ENCODE measurements at places on chromosomes 11 and 22. TPM values are rescaled to one million over a fixed set of nuclear protein-coding genes. Genes with fewer than 3 reads are reported as not detected.

DNA sequence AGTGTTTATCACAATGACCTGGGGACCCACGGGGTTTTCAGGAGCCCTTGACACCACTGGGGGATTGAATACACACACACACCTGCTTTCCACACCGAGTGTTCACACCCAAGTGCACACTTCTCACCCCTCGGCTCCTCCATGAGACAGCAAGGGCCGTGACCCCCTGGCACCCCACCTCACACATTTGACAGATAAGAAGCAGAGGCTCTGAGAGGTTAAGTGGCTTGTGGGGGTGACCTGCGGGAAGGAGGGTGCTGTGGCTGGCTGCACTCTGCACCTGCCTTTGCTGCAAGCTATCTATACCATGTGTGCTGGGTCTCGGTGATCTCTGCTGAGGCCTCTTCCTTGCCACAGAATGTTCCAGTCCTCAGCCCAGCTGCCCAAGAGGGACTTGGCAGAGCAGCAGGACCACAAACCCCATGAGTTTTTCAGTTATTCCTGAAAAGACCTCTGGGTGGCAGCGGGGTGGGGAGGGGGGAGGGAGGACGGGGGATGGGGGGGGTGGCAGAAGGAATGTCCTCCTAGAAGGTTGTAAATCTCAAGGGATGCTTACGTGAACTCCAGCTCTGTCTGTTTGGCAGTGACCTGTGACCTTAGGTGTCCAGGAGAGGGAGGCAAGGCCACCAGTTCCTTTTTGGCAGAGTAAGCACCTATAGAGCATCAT lies 47.9 kb upstream of the RFPL3 start:
- DNase-seq, result no peak
- H3K27me3 ChIP-seq, result no peaks in the 10 kb centered on the region
- H3K4me1 ChIP-seq, result no peaks in the 10 kb centered on the region
- no peaks in the 10 kb centered on the region for H3K36me3 ChIP-seq
- no peak overlapping the region for H3K4me3 ChIP-seq
- no peak overlapping the region for H3K27ac ChIP-seq

Gene NLRP6
- not detected for total RNA-seq

GRCh38 chr11:112810951-112811350 lies 150.3 kb upstream of the NCAM1 start:
- H3K36me3 ChIP-seq, result no peaks in the 10 kb centered on the region
- peaks cover 3% of the 10 kb centered on the region for H3K4me1 ChIP-seq
- no peak overlapping the region for H3K27ac ChIP-seq
- no peak for DNase-seq

Gene SYT7
- 1.8 TPM for total RNA-seq

- H3K36me3 ChIP-seq, result no peaks in the 10 kb centered on the region
- H3K27me3 ChIP-seq, result no peaks in the 10 kb centered on the region
- DNase-seq, result no peak
- H3K4me1 ChIP-seq, result no peaks in the 10 kb centered on the region
- H3K4me3 ChIP-seq, result no peak overlapping the region
- no peak overlapping the region for H3K27ac ChIP-seq
Measured at GRCh38 chr22:26610072-26610958, 7.5 kb downstream of the CRYBB1 start.

GRCh38 chr11:33694346-33695050 lies 6.1 kb downstream of the C11orf91 start:
- no peaks in the 10 kb centered on the region for H3K27me3 ChIP-seq
- no peak overlapping the region for H3K4me3 ChIP-seq

DNA sequence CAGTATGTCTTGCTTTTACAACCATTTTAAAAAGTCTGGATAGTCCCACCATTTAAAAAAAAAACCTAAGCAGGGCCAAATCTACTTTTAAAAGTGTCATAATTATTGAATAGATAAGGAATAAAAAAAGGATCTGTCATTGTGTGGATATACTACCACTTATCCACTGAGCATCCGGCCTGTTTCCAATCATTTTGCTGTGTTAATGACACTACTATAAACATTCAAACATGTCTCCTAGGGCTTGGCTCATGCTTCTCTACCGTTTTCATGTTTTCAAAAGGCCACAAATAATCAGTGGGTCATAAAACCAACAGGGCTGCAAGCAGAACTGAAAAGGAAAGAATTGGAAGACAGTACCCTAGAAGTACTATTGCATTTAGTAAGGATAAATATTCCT lies 12.5 kb upstream of the C22orf39 start:
- no peak for DNase-seq
- peaks cover 35% of the 10 kb centered on the region for H3K36me3 ChIP-seq
- no peaks in the 10 kb centered on the region for H3K27me3 ChIP-seq
- no peak overlapping the region for H3K4me3 ChIP-seq

DNA sequence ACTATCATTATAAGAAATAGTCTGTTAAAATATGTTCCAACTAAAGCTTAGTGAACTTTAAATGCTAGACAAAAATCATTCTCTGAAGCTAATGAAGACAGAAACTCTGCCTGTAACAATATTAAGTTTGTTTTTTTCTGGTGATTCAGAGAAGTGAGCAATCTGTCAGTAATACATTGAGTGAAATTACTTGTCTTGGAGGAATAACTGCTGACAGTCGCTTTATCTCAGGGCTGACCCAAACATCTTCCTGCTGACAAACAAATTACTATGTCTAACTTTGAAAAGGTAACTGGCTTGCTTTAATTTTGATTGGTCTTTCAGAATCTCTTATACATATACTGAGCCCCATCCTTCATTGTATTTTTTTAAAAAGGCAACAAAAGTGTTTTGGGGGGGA lies 264.5 kb downstream of the SOX6 start:
- H3K4me1 ChIP-seq, result no peaks in the 10 kb centered on the region
- no peaks in the 10 kb centered on the region for H3K27me3 ChIP-seq
- no peak overlapping the region for H3K27ac ChIP-seq
- no peak for DNase-seq
- no peaks in the 10 kb centered on the region for H3K36me3 ChIP-seq

DNA sequence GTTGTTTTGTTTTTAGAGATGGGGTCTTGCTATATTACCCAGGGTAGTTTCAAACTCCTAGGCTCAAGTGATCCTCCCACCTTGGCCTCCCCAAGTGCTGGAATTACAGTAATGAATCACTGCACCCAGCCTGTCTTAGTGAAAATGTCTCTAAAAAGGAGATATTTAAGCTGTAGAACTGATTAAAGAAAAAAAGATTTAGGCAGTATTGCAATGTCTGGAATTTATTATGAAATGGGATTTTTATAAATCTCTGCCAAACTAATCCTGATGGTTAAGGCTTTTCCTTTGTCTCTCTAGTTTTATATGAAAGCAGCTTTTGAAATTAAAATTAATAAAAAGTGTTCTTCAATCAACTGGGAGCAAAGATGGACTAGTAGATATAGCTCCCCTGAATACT lies 2.1 kb downstream of the PLAAT3 start:
- peaks cover 32% of the 10 kb centered on the region for H3K4me1 ChIP-seq
- no peaks in the 10 kb centered on the region for H3K27me3 ChIP-seq
- DNase-seq, result no peak

- no peak overlapping the region for H3K4me3 ChIP-seq
- no peak for DNase-seq
- H3K36me3 ChIP-seq, result no peaks in the 10 kb centered on the region
- H3K27ac ChIP-seq, result no peak overlapping the region
- no peaks in the 10 kb centered on the region for H3K27me3 ChIP-seq
- peaks cover 16% of the 10 kb centered on the region for H3K4me1 ChIP-seq
Measured at GRCh38 chr11:86486261-86487030, 111.8 kb downstream of the CCDC81 start.

- H3K36me3 ChIP-seq, result no peaks in the 10 kb centered on the region
- no peak for DNase-seq
- no peak overlapping the region for H3K27ac ChIP-seq
- no peaks in the 10 kb centered on the region for H3K27me3 ChIP-seq
- H3K4me1 ChIP-seq, result no peaks in the 10 kb centered on the region
- no peak overlapping the region for H3K4me3 ChIP-seq
Measured at GRCh38 chr11:95304777-95305176, 73.8 kb upstream of the SESN3 start.

- no peak overlapping the region for H3K4me3 ChIP-seq
- no peak overlapping the region for H3K27ac ChIP-seq
- H3K4me1 ChIP-seq, result no peaks in the 10 kb centered on the region
- no peak for DNase-seq
Measured at GRCh38 chr11:117759305-117759704, 37.7 kb downstream of the DSCAML1 start.

DNA sequence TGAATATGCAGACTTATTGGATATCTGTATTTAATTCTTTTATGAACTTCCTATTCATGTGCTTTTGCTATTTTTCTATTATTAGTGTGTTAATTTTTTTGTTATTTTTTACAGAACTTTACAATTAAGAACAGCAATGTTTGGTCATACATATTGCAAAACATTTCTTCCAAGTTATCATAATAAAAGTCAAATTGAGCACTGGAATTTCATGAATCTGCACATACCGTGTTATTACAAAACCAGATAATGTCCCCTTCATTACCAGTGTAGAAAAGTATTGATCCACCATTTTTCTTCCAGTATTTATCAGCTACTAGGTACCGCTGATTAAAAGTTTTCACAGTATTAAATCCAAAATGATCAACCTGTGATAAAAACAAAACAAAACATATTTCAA lies 40.5 kb downstream of the PRCP start:
- no peaks in the 10 kb centered on the region for H3K27me3 ChIP-seq
- H3K27ac ChIP-seq, result no peak overlapping the region
- no peaks in the 10 kb centered on the region for H3K36me3 ChIP-seq
- DNase-seq, result no peak
- peaks cover 5% of the 10 kb centered on the region for H3K4me1 ChIP-seq
- H3K4me3 ChIP-seq, result no peak overlapping the region

- H3K27me3 ChIP-seq, result no peaks in the 10 kb centered on the region
- DNase-seq, result no peak
- H3K27ac ChIP-seq, result no peak overlapping the region
- H3K4me3 ChIP-seq, result no peak overlapping the region
Measured at GRCh38 chr11:80948781-80949180, 1508.0 kb upstream of the TENM4 start.

Gene GAB4
- not detected for total RNA-seq

- H3K4me3 ChIP-seq, result no peak overlapping the region
- H3K27me3 ChIP-seq, result no peaks in the 10 kb centered on the region
- H3K4me1 ChIP-seq, result no peaks in the 10 kb centered on the region
- H3K27ac ChIP-seq, result no peak overlapping the region
Measured at GRCh38 chr22:32076761-32077084, 33.7 kb downstream of the SLC5A1 start.

DNA sequence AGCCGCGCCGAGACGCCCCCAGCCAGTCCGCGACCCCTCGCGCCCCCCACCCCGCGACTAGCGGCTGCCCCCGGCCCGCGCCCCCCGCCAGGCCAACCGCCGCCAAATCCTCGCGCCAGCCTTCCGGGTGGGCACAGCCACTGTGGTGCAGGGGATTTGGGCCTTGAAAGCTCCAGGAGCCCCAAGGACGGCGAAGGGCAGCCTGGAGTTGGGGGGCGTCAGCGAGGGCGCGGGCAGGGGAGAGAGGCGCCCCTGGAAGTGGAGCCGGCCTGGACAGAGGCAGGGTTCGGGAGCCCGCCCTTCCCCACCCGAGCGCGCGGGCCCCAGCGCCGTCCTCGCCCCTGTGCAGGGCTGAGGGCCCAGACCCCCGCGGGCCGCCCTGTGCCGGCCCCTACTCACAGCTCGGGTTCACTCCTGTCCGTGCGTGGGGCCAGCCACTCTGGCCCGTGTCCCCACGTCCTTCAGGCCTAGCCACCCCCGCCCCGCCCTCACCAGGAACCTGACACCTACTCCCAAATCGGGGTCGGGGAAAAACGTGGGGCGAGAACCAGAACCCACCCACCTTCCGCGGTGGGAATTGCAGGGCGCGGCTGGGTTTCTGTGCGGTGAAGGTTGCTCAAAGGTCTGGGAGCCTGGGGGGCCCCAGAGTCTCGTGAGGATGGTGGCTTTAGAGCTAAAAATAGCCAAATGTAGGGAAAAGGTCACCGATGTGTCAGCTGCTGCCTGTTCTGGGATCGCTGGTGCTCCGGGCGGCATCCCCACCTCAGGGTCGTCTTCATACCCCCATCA lies at the start of gene CPT1B:
CPT1B (minus strand) TSS at position 441 of the 789 bp plus-strand sequence. CDS start 512 bp downstream, outside the sequence.
- no peaks in the 10 kb centered on the region for H3K36me3 ChIP-seq
- no peak within 1 kb of the TSS for H3K27ac ChIP-seq
- DNase-seq, result no peak
- no peak within 1 kb of the TSS for H3K4me3 ChIP-seq
- peaks cover 5% of the 10 kb centered on the region for H3K27me3 ChIP-seq
